ENCODE measurements at places on chromosomes 3 and 15.

GRCh38 chr15:33194237-33194636, 277 bp downstream of the FMN1 start:
- no peak for DNase-seq

DNA sequence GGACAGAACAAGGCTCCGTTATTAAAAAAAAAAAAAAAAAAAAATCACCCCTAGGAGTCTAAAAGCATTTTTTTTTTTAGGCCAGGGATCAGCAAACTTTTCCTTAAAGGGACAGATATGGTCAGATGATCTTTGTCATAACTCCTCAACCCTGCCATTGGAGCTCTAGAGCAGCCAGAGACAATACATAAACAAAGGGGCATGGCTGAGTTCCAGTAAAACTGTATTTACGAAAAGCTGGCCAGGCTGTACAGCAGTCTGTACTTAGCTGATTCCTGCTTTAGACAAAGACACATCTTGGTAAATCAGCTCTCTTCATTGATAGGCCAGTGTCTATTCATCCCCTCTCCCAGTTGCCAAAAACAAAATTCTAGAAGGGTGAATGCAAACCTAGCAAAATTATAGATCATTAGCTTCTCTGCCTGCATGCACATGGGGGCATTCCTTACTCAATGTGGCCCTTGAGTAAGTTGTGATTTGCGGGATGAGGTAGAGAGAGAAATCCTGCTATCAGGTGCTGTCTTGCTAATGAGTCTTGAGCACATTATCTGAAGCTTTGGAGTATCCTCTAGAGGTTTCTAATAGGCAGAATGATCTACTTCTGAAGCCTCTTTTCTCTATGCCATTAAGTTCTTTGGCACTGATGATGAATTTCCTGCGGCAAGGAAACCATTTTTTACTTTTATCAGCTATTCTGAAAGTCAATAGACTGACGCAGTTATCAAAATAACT, 35.2 kb downstream of the SENP8 start:
- DNase-seq, result no peak

DNA sequence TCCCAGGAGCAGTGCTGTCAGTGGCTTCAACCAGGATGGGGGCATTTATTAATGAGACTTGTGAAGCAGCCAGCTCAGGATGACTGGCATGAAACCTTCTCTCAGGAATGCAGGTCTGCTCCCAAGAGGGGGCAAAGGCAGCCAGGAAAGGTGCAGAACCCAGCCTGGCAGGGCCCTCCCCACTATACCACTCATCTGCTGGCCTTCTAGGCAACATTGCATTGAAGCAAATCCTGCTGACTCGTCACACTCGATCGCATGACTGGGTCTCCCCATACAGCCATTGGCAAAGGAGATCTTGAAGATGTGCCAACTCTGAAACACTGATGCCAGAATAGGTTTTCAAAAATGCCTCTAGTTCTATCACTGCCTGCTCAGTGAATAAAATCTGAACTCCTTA, 65.7 kb upstream of the CMTM7 start:
- no peak for DNase-seq

DNA sequence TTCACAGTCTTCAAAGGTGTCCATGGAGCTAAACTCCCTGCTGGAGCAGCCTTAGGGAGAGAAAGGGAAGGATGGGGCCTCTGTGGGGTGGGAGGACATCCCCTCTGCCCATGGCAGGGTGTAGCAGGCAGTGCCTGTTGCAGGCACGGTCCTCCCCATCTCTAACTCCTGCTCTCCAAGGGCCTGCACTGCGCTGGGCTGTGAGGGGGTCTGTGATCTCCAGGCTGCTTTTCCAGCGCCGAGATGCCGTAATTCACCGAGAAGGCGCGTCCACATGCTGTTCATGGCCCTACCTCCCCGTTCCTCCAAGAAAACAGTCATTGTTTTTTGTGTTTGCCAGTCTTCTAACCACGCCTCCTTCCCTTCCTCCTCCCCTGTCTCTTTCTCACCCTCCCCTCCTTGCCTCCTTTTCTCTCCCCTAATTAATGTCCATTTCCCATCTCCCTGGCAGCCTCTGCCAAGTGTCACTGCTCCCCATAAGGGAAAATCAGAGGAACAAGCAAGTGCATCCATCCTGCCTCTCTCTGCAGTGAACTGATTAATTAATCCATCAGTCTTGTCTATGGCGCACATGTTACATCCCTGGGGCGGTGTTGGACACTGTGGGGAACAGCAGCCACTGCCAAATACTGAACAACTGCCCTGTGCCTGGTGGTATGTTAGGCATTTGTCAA, 17.7 kb upstream of the LAMP3 start:
- DNase-seq, result no peak

- no peak for DNase-seq
These were observed 131.0 kb upstream of the CBLB start for GRCh38 chr3:105999856-106000255.

DNA sequence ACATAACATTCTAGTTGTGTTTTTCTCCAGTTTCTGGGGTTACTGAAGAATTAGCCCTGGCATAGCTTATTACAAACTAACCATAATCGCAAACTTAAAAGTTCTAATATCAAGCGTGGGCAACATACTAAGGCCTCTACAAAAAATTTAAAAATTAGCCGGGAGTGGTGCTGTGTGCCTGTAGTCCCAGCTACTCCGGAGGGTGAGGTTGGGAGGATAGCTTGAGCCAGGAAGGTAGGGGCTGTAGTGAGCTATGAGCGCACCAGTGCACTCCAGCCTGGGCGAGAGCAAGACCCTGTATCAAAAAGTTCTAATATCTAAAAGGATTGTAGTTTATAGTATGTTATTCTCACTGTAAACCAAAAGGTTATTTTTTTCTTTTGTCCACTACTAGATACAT, 1.1 kb downstream of the OIP5 start:
- no peak for DNase-seq

- no peak for DNase-seq
These were observed 26.5 kb downstream of the CD86 start for GRCh38 chr3:122081543-122082247.

GRCh38 chr15:69346112-69346511, 47.4 kb downstream of the PAQR5 start:
- no peak for DNase-seq

GRCh38 chr3:134627831-134628230, 23.0 kb downstream of the KY start:
- no peak for DNase-seq

GRCh38 chr3:127679534-127680145, 6.9 kb downstream of the ABTB1 start:
- no peak for DNase-seq

GRCh38 chr3:38059148-38059547, 20.1 kb downstream of the DLEC1 start:
- DNase-seq, result no peak

DNA sequence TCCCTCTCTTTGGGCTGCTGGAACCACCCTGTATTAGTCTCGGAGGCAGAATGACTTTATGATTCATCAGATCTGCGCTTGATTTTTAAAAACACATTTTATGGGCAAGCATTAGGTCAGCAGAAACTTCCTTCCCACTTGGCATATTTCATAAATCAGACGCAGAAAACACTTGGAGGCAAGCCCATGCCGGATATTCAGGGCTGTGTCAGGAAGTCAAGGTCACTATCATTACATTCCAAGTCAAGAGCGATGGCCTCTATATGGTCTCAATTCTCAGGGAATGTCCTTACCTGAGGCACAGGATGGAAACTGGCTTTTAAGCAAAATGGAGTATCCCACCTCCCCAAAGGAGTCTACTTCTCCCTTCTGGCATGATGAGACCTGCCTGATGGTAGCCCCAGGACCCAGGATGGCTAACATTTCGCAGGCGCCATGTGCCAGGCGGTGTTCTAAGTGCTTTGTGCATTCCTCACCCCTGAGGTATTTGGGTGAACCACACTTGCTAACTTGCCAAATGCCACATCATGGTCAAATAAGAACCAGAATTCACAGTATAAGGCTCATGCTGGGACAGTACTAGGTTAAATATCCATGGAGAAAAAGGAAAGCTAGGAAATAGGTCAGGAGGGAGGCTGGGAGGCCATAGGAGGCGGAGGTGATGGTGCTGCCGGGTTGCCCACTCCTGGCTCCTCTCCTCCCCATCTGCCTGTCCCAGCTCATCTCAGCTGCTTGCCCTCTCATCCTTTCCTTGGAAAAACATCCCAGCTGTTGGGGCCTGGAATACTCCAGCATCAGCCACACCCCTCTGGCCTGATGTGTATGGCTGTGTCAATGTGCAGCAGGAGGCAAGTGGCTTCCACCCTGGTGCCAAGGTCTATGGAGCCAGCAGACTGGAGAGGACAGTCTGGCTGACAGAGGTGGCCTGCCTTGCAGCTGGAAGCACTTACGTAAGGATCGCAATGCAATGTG, 18.8 kb downstream of the BCL2L10 start:
- DNase-seq, result no peak

- DNase-seq, result no peak
These were observed 30.4 kb downstream of the ACKR2 start for GRCh38 chr3:42839616-42840015.

All from NCI-H187 (cell line).